Left lobe of liver (tissue), 2 donors: ENCODE measurements at places on chromosomes 11 and 22. TPM values are rescaled to one million over a fixed set of nuclear protein-coding genes. Genes with fewer than 3 reads are reported as not detected.

Gene INS
- total RNA-seq = not detected

Gene BIRC3
- total RNA-seq = 2.1 TPM

Gene KCNK7
- total RNA-seq = not detected

Gene ARHGAP8
- 0.98 TPM for total RNA-seq

Gene CD6
- total RNA-seq = 0.83 TPM

Gene RPL3
- 862 TPM for total RNA-seq

Gene LRRN4CL
- not detected for total RNA-seq

Gene PGA5
- total RNA-seq = 0.18 TPM

Gene TIMM10B
- total RNA-seq = 14.2 TPM

Gene ZNF215
- total RNA-seq = 0.10 TPM

Gene TPST2
- 71.9 TPM for total RNA-seq

Gene DMC1
- total RNA-seq = not detected

Gene CRYBB3
- 0.91 TPM for total RNA-seq

Gene PRAME
- total RNA-seq = 1.2 TPM

Gene MARK2
- 13.0 TPM for total RNA-seq

Gene CNGA4
- total RNA-seq = not detected

Gene SCGB2A2
- total RNA-seq = not detected

Gene FAM227A
- total RNA-seq = 0.03 TPM

Gene OR4C5
- total RNA-seq = not detected

Gene ACER3
- 4.8 TPM for total RNA-seq

Gene TEX54
- total RNA-seq = not detected

Gene DRAP1
- 31.0 TPM for total RNA-seq

Gene SLC35F2
- 0.78 TPM for total RNA-seq

Gene DGCR6
- total RNA-seq = 4.2 TPM

Gene HEPN1
- not detected for total RNA-seq

Gene EXT2
- total RNA-seq = 22.9 TPM

Gene MIAT
- 0.60 TPM for total RNA-seq

Gene EIF3D
- 34.5 TPM for total RNA-seq

Gene DPAGT1
- 34.3 TPM for total RNA-seq

Gene MFRP
- total RNA-seq = not detected

Gene SSTR3
- total RNA-seq = not detected

Gene GRM5
- not detected for total RNA-seq

Gene LRRC10B
- not detected for total RNA-seq

Gene OPCML
- total RNA-seq = 0.05 TPM

Gene AGBL2
- total RNA-seq = 2.7 TPM

Gene UCP3
- total RNA-seq = 0.58 TPM

Gene EFCAB6
- total RNA-seq = 0.45 TPM
